SJCRH30 (cell line): ENCODE measurements at places on chromosomes 4 and X. TPM values are rescaled to one million over a fixed set of nuclear protein-coding genes. Genes with fewer than 3 reads are reported as not detected.

Gene UGT2B11
- not detected in 2 replicates for total RNA-seq

Gene JAKMIP1
- total RNA-seq, result not detected in 2 replicates

Gene SHROOM3
- 22.8 and 23.0 TPM in 2 replicates for total RNA-seq

Gene LNX1
- 3.3 and 3.4 TPM in 2 replicates for total RNA-seq

Gene MAGEC2
- 2.2 and 2.3 TPM in 2 replicates for total RNA-seq

Gene TXK
- 0.35 and 1.1 TPM in 2 replicates for total RNA-seq

DNA sequence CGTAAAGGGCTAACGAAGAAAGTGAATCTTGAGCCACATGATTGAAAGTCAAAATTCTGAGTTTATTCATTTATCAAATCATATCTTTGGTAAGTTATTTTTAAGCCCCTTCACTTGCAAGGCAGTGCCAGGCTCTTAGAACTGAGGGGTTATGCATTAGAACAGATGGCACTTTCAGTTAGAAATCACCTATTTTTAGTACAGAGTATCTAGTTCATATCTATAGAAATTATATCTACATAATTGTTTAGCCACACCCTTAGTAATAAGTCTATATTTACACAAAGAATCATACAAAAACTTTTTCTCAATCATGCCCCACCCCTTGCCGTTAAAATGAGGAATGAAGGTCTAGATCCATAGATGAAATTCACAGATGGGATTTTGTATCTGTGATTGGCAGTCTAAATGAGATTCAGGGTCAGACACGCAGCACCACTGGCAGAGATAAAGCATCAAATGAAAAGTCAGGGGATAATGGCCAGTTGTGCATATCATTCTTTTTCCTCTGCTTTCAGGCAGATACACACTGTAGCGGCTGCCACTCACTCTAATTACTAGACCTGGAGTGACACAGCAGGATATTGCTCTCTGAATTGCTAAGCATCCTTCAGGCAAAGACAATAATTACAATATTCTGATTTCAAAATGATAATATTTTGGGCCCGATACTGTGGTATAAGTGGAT is 440.5 kb downstream of the MAPK10 start:
- no peak overlapping the region for H3K27ac ChIP-seq
- H3K4me1 ChIP-seq, result no peaks in the 10 kb centered on the region
- peaks cover 3% of the 10 kb centered on the region; the same call in 1 of the 2 replicates for H3K36me3 ChIP-seq
- DNase-seq, result no peak
- H3K27me3 ChIP-seq, result no peaks in the 10 kb centered on the region
- H3K4me3 ChIP-seq, result no peak overlapping the region

DNA sequence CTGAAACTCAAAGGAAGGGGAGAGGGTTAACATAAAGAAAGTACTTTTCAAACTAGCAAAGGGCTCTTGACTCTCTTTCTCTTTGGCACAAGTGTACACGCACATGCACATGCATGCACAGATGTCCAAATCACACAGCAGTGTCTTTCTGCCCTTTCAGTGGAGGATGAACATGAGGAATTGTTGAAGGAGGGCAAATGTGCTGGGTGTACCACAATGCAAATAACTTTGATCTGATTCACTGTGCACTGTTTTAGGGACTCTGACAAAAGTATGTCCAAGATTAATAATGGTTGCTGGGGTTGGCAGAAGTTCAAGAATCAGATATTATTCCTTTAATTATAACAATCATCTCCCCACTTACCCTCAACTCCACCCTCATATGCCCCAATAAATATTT is 93.8 kb downstream of the GPC4 start:
- no peaks in the 10 kb centered on the region for H3K4me1 ChIP-seq
- DNase-seq, result no peak
- no peak overlapping the region for H3K4me3 ChIP-seq
- H3K36me3 ChIP-seq, result no peaks in the 10 kb centered on the region

DNA sequence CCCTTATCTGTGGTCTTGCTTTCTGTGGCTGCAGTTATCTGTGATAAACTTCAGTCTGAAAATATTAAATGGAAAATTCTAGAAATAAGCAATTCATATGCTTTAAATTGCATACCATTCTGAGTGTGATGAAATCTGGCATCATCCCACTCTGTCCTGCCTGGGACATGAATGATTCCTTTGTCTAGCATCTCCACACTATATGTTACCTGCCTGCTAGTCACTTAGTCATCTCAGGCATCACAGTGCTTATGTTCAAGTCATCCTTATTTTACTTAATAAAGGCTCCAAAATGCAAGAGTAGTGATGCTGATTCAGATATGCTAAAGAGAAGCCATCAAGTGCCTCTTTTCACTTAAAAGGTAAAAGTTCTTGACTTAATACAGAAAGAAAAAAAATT is 14.3 kb upstream of the RAB9B start:
- no peak overlapping the region for H3K27ac ChIP-seq
- H3K4me3 ChIP-seq, result no peak overlapping the region
- H3K36me3 ChIP-seq, result no peaks in the 10 kb centered on the region
- H3K4me1 ChIP-seq, result no peaks in the 10 kb centered on the region

GRCh38 chrX:149568701-149569296 is 18.5 kb downstream of the MAGEA9B start:
- no peak overlapping the region for H3K4me3 ChIP-seq
- H3K27ac ChIP-seq, result no peak overlapping the region
- H3K4me1 ChIP-seq, result no peaks in the 10 kb centered on the region
- H3K36me3 ChIP-seq, result no peaks in the 10 kb centered on the region
- H3K27me3 ChIP-seq, result no peaks in the 10 kb centered on the region

- H3K4me1 ChIP-seq, result no peaks in the 10 kb centered on the region
- no peak for DNase-seq
- H3K27me3 ChIP-seq, result no peaks in the 10 kb centered on the region
- H3K4me3 ChIP-seq, result no peak overlapping the region
Observed at GRCh38 chr4:537436-538264, 38.4 kb downstream of the TMEM271 start.

DNA sequence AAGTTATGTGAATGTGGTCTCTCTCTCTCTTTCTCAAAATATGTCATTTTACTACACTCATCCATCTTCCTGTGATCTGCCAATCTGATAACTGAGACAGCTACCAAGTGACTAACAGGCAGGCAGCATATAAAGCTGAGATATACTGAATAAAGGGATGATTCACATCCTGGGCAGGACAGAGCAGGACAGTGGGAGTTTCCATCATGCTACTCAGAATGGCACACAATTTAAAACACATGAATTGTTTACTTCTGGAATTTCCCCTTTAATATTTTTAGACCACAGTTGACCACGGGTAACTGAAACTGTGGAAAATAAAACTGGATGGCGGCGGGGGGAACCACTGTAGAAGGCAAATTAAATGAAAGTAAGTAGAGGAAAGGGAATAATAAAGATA is 58.6 kb upstream of the DCTD start:
- H3K27me3 ChIP-seq, result no peaks in the 10 kb centered on the region
- peaks cover 4% of the 10 kb centered on the region for H3K4me1 ChIP-seq
- no peak overlapping the region for H3K27ac ChIP-seq
- H3K36me3 ChIP-seq, result no peaks in the 10 kb centered on the region

DNA sequence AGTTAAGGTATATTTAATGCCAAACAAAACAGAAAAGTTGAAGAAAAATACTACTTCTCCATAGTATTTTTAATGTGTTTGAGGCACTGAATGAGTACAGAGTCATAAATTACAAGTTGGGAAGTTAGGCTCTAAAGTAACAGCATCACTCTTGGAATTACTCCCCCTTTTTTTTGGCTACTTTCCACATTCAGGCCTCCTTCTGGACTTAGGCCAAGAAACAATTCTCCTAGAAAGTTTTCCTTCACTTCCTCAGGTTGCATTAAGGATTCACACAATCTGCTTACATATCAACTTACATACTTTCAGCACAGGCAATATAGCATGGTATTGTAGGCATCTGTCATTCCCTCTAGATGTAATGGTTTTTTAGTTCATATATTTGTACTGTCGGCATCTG is 52.1 kb downstream of the TMEM165 start:
- peaks cover 52% of the 10 kb centered on the region for H3K36me3 ChIP-seq
- no peak overlapping the region for H3K4me3 ChIP-seq
- no peak overlapping the region for H3K27ac ChIP-seq
- no peaks in the 10 kb centered on the region for H3K27me3 ChIP-seq
- DNase-seq, result no peak

DNA sequence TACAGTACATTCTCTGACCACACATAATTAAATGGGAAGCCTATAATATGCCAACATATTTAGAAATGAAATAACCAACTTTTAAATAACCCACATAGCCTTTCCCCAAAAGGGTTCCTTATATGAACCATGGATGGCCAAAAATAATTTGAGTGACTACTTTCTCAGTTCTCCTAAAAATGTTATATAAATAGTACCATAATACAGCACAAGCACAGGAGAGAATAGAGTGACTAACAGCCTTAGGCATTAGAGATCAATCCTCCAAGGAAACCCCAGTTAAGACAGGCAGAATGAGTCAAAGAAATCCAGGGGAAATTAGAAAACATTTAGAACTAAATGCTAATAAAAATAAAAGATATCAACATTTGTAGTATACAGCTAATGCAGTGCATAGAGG is 50.2 kb downstream of the ANKRD17 start:
- DNase-seq, result no peak
- H3K27me3 ChIP-seq, result no peaks in the 10 kb centered on the region
- peaks cover 25% of the 10 kb centered on the region for H3K36me3 ChIP-seq
- H3K27ac ChIP-seq, result no peak overlapping the region
- H3K4me1 ChIP-seq, result no peaks in the 10 kb centered on the region

GRCh38 chr4:183621875-183622274 is 37.1 kb downstream of the RWDD4 start:
- no peak overlapping the region for H3K27ac ChIP-seq
- no peak overlapping the region for H3K4me3 ChIP-seq
- 0 out of 2 replicates have a peak, but pooled peaks cover 3% of the 10 kb centered on the region for H3K4me1 ChIP-seq
- DNase-seq, result no peak
- H3K36me3 ChIP-seq, result no peaks in the 10 kb centered on the region
- no peaks in the 10 kb centered on the region for H3K27me3 ChIP-seq

- H3K36me3 ChIP-seq, result no peaks in the 10 kb centered on the region
- no peaks in the 10 kb centered on the region for H3K4me1 ChIP-seq
- no peak overlapping the region for H3K27ac ChIP-seq
- DNase-seq, result no peak
- H3K27me3 ChIP-seq, result no peaks in the 10 kb centered on the region
Observed at GRCh38 chrX:135295944-135296305, 13.4 kb upstream of the ETDC start.

DNA sequence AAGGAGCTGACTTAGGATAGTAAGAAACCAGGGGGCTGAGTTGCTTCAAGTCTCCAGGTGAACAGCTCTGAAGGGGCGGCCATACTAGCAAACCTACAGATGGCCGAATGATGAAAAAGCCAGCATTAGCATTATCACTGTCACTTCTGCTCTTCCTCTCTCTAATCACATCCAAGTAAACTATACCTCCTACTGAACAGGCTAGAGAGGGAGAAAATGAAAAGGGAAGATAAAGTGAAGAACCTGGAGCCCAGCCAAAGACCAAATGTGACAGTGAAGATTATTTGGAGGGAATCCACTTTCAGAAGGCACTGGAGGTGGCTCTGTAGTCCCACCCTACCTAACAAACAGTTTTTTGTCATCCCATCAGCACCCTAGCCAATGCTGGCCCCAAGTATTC is 50.4 kb upstream of the PRPS1 start:
- H3K4me3 ChIP-seq, result no peak overlapping the region
- H3K27ac ChIP-seq, result no peak overlapping the region
- H3K27me3 ChIP-seq, result no peaks in the 10 kb centered on the region
- no peaks in the 10 kb centered on the region for H3K36me3 ChIP-seq

GRCh38 chr4:148693913-148694649 is 251.9 kb upstream of the NR3C2 start:
- no peak for DNase-seq
- no peak overlapping the region for H3K4me3 ChIP-seq
- H3K27me3 ChIP-seq, result no peaks in the 10 kb centered on the region
- H3K27ac ChIP-seq, result no peak overlapping the region

DNA sequence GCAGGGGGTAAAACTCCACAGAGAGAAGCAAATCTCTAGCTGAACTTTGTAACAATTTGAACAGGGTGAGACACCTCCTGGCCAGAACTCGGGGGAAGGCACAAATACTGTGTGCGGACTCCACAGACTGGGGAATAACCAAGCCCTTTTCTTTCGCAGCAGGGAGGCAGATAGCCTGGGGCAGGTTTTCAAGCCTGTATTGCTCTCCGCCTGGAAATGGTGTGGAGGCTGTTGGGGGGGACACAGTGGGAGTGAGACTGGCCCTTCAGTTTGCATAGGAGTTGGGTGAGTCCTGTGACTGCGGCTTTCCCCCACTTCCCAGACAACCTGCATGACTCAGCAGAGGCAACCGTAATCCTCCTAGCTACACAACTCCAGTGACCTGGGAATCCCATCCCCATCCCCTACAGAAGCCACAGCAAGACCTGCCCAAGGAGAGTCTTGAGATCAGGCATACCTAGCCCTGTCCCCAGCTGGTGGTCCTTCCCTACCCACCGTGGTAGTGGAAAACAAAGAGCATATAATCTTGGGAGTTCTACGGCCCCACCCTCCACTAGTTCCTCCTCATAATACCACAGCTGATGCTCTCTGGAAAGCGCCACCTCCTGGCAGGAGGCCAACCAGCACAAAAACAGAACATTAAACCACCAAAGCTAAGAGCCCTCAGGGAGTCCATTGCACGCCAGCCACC is 12.9 kb upstream of the SMPX start:
- H3K4me3 ChIP-seq, result no peak overlapping the region
- H3K36me3 ChIP-seq, result no peaks in the 10 kb centered on the region
- H3K4me1 ChIP-seq, result no peaks in the 10 kb centered on the region
- no peak overlapping the region for H3K27ac ChIP-seq

GRCh38 chr4:55458164-55458563 is 62.4 kb downstream of the TMEM165 start:
- peaks cover 14% of the 10 kb centered on the region for H3K36me3 ChIP-seq
- no peak overlapping the region for H3K4me3 ChIP-seq
- H3K4me1 ChIP-seq, result no peaks in the 10 kb centered on the region
- no peaks in the 10 kb centered on the region for H3K27me3 ChIP-seq

GRCh38 chrX:13022926-13023325 is 21.5 kb downstream of the FAM9C start:
- no peaks in the 10 kb centered on the region for H3K36me3 ChIP-seq
- no peak overlapping the region for H3K27ac ChIP-seq
- no peak overlapping the region for H3K4me3 ChIP-seq
- DNase-seq, result no peak
- H3K4me1 ChIP-seq, result peaks cover 37% of the 10 kb centered on the region
